ENCODE measurements at places on chromosomes 6 and 20. TPM values are rescaled to one million over a fixed set of nuclear protein-coding genes. Genes with fewer than 3 reads are reported as not detected.

RAET1E gene
- total RNA-seq, result 9.2 TPM

RSPH9 gene
- total RNA-seq, result 0.50 TPM

TINAG gene
- not detected for total RNA-seq

SAMD5 gene
- 2.5 TPM for total RNA-seq

IFNGR1 gene
- 137 TPM for total RNA-seq

FARS2 gene
- 18.0 TPM for total RNA-seq

DNA sequence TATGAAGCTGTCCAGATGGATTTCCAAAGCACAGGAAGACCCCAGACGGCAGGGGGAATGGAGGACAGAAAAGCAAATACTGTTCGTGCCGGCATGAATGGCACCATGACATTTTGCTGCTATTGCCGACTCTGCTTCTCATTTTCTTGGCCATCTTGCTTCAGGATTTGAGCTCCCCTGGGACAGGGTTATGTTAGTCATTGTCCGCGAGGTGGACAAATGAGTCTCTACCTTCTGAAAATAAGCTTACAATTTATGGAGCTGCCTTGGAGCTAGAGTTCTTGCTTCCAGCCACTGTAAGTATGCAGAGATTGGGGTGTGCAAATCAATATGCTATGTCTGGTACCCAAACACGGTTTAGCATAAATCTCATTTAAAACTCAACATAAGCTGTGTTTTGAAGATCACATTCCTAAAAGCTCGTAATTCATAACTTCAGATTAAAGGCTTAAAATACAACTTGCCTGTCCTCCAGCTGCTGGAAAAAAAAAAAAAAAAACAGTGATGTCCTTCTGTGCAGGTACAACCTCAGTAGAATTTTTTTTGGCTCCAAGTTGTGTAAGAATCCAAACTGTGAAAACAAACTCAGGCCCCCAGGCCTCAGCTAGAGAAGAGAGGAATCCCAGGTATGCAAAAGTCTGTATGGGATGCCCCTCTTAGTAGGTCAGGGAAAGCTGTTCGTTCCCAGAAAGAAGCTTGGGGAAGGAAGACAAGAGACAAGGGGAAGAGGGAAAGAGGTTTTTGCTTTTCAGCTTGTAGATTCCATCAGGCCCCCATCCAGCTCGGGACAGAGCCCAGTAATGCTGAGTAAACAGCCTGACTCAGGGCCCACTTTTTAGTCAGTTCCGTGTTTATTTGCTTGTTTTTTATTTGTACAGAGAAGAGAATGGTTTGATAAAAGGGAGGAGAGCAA lies 184.2 kb upstream of the FOXA2 start:
- no peak for DNase-seq

GRCh38 chr20:6041808-6042265 lies 12.0 kb downstream of the LRRN4 start:
- no peak for DNase-seq

DNA sequence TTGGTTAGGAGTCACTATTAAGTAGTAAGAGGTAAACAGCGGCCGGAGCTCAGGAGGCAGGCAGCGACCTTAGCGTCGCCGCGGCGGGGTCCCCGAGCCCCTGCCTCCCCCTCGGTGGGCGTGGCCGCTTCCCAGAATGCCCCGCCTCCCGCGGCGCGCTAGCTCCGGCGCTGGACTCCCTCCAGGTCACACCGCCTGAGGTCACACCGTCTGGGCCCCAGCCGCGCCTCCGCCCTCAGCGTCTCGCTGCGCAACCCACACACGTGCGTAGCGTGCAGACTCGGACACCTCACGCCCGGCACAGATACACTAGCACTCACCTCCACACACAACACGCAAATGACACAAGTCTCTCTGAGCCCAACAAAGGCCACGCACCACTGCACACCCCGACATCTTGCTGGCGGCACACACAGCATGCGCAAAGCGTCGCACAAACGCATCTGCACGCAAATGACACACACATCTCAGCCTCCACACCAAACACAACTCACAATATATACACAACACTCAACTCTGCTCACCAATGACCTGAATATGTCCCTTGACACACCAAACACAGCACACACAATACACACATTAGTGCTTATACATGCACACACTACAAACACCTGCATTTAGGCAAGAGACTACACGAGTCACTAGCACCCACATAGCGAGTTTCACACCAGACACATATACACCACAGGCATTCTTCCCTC lies 17.6 kb upstream of the CDKN1A start:
- DNase-seq, result no peak

DNA sequence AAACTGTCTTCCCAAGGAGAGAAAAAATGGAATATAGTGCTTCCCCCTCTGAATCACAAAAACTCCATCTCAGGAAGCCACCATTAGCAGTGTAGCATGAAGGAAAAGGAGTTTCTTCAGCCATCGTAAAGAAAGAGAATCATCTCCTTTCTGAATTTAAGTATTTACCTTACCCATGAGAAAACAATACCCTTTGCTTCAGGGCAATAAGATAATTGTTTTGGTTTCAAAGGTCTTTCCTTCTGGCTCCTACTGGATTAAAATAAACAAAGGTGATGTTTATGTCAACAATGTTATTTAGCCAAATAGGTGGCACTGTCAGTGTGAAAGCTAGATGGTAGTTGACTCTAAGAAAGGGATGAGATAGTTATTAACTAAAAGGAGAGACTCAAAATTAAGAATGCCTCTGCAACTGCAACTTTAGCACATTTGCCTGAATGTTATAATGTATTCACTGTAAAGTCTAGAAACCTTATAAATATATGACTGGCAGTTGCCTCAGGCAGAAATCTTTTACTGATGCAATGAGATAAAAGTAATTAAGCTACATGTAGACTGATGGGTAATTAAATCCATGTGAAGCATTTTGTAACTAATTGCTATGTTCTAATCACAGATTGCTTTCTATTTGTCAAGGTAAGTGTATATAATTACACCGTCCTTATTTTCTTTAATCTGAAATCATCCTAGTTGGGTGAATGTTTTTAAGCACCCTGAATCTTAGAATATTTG lies 399.0 kb downstream of the CDKAL1 start:
- no peak for DNase-seq

DNA sequence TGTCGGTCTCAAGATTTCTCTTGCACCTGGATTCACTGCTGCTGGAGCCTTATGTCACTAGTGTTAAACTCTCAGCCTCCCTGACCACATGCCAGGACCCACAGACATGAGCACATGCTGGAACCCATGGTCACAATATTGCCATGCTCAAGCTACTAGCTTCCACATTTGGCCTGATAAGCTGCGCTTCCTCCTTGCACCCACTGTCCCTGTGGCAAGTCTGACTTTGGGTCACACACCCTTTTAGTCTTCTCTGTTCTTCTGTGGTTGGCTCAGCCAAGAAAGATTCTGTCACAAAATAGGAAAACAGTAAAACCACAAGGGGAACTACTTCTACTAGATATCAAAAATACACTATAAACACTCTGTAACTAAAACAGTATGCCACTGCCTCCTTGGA lies 68.9 kb upstream of the HDAC2 start:
- no peak for DNase-seq

All from mammary epithelial cell (primary cell).